ENCODE measurements at places on chromosomes 16 and 17.

DNA sequence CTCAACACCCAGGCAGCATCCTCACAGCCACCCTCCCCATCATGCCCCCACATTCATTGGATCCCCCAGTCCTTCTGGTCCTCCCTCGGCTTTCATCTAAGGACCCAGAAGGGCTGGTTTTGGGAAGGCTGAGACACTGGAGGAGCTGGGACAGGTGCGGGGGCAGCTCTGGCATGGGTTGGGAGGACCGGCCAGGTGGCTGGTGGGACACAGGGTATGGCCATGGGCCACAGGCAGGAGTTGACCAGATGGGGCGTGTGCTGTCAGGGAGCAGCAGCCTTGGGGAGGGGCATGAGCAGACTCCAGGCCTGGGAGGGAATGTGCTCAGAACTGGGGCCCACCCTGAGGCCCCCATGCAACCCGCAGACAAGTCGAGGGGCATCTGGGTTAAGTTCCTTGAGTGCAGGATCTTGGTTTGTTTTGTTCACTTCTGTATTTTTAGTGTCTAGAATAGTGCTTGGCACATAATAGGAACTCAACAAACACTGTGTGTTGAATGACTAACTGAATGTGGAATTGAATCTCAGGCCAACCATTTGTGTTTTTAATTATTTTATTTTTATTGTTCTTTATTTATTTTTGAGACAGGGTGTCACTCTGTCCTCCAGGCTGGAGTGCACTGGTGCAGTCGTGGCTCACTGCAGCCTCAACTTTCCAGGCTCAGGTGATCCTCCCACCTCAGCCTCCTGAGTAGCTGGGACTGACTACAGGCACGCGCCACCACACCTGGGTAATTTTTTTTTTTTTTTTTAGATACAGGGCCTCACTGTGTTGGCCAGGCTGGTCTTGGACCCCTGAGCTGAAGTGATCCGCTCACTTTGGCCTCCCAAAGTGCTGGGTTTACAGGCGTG is 5.6 kb downstream of the P2RX1 start:
- no peak for DNase-seq

DNA sequence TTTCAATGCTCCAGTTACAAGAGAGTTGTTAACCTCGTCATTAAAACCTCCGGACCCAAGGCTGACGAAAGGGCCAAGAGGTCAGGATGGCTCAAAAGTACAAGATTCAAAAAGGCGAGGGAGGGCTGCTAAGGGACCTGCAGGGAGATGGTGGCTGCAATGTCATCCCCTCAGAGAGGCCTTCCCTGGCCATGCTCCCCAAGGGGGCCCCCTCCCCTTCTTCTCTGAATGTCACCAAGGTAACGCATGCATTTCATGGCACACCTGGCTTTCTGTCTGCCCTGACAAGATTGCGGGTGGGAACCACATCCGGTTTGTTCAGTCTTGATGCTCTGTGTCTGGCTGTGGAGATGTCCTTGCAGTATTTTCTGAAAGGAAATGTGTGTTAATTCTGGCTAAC is 89.9 kb downstream of the C16orf78 start:
- no peak for DNase-seq

DNA sequence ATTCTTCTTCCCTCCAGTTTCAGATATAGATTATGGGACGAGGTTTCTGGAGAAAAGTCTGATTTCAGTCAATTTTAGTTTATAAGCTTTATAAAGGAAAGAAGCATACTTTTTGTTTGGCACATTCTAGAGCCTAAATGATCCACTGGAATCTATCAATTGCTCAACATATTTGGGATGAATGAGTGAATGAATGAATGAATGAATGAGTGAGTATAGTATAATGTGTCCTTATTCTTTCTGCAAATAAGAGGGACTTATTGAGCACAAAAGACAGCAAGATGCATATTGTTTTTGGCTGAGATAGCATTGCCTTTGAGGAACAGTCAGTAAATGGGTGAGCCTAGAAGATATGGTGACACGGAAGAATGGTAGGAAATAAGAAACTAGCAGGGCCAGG is 245.4 kb downstream of the SHISA9 start:
- no peak for DNase-seq

DNA sequence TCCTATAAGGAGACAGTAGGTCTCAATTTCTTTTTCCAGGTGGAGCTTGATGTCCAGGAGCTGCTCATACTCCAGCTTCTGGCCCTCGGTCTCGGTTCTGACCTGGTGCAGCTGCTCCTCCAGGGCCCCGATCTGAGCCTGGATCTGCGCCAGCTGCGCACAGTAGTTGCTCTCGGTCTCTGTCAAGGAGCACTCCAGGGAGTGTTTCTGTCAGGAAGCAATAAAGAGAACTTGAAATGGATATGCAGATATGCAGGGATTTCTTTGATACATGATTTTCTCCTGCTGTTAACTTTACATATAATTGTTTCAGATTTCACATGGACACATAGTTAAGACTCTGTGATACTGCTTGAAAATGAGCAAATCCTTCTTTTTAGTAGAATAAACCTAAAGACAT is 4.7 kb downstream of the KRT25 start:
- DNase-seq, result no peak

DNA sequence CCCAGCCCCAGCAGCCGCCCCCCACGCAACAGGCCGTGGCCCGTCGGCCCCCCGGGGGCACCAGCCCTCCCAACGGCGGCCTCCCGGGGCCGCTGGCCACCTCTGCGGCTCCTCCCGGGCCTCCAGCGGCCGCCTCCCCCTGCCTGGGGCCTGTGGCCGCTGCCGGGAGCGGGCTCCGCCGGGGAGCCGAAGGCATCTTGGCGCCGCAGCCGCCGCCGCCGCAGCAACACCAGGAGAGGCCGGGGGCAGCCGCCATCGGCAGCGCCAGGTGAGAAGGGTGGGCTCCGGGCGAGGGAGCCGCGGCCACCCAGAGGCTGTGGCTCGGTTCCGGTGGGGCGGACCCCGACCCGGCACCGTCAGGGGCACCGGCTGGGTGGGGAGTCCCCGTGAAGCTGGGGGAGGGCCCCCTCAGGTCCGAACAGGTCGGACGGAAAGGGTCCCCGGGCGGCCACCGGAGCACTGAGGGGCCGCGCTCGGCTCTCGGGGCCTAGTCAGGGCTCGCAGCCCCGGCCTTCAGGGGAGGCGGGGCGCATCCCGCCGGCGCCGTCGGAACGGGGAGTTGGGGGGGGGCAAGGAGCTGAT is 583 bp downstream of the ATXN2L start:
- DNase-seq, result no peak

DNA sequence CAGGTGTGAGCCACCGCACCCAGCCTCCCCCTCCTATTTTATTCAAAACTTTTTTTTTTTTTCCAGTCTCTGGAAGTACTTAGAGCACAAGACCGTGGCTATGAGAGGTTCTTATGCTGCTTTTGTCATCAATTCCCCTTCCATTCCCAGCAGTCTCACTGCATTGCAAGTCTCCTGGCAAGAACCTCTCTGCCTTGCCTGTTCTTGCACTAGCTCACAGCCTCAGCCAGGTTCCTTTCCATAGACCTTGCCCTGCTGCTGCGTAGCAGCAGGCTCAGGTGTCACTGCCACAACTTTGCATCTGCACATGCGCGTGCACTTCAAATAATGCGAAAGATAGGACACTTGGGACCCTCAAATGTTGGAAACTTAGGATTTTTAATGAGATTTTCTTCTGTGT is 15.6 kb downstream of the ATP6V0A1 start:
- DNase-seq, result peak; percentile 33

DNA sequence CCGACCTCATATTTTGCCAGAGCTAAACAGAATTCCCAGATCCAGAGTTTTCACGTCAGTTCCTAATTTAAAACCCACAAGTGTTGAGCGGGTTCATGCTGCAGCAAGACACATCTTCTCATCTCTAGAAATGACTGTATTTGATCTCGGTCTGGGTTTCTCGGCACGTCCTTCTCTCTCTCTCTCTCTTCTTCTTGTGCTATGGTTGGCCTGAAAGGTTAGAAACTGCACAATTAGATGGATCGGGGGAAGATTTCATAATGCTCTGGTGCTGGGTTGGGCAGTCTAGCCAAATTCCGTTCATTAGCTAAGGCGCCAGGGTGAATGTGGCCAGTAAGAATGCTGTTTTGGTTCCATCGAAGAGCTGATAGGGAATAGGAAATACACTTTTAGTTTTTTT is 158.9 kb upstream of the NOG start:
- DNase-seq, result no peak

DNA sequence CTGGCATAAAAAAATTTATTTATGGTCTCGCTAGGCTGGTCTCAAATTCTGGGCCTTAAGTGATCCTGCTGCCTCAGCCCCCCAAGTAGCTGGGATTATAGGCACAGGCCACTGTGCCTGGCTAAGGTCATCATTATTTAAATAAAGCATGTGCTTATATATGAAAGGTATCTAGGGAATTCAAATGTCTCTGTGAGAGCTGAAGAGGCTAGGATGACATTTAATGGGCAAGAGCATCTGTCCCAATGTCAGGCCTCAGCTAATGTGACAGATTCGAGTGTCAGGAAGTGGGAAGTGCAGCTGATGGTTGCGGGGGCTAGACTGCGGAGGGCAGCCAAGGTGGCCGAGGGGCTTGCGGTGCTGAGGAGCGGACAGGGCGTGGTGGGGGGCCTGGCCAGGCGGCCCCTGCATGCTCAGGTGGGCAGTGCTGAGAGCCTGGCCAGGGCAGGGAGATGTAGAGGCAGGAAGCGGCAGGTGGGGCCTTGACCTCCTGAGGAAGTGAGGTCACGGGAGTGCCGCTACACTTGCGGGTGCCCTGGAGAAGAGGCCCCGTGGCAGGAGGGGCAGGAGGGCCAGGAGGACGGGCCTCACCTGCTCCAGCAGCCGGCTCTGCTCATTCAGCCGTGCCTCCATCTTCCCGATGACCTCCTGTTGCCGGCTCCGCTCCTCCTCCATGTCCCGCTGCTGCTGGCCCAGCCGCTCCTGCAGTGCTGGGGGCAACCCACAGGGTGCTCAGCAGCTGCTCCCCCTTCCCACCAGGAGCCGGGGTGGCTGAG is 12.6 kb upstream of the MRPL38 start:
- DNase-seq, result peak; percentile 26
